ENCODE measurements at places on chromosomes 11 and 22. TPM values are rescaled to one million over a fixed set of nuclear protein-coding genes. Genes with fewer than 3 reads are reported as not detected.

DNA sequence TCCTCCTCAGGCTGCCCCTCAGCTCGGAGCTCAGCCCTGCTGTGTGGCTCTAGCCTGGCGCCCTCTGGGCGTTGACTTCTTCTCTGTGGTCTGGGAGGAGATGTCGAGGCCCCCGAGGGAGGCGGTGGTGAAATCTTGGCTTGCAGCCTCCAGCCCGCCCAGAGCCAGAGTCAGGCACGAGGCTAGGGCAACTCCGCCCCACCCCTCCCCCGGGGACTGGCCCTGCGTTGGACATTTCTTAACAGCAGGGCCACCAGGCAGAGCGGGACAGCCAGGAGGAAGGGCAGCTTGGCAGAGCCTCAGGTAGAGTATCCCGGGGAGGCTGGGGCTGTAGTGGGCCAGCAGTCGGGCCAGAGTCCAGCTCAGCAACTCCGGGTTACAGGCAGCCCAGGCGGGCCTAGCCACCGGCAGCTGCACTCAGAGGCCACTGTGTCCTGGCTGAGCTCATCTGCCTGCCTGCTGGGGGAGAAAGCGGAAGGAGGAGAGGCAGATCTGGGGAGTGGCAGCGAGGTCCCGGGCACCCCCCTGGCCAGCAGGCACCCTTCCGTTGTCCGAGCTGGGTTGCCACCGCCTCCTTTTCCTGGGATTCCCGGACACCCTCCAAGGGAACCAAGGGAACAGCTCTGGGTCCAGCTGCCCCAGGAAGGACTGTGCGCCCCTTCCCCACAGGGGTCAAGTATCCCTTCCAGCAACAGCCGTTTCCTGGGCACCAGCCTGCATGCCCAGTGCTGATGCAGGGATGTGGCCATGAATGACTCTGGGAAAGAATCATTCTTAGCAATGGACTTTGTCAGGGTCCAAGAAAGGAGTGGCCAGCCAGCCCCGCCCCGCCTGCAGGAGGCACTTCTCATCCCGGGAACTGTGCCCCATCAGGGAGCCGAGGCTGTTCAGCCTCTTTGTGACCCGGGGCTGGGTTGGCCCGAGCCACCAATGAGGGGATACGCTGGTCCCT lies at the start of gene ALDH3B1:
TSS of gene ALDH3B1 (plus strand) at position 238 of the 952 bp plus-strand sequence. CDS start 4,971 bp downstream, outside the sequence.
- no peak within 1 kb of the TSS for H3K4me3 ChIP-seq
- DNase-seq: no peak
- H3K27ac ChIP-seq: no peak within 1 kb of the TSS
- H3K4me1 ChIP-seq: no peaks in the 10 kb centered on the region
- H3K27me3 ChIP-seq: peaks cover 36% of the 10 kb centered on the region

- H3K4me3 ChIP-seq: no peak overlapping the region
- no peak overlapping the region for H3K27ac ChIP-seq
- H3K4me1 ChIP-seq: peaks cover 11% of the 10 kb centered on the region
These were observed 25.0 kb downstream of the CASP12 start for GRCh38 chr11:104873252-104873651.

GRCh38 chr22:38260761-38261681 lies 11.8 kb downstream of the TMEM184B start:
- peaks cover 9% of the 10 kb centered on the region for H3K4me1 ChIP-seq
- H3K36me3 ChIP-seq: no peaks in the 10 kb centered on the region
- peak overlapping the region; percentile 57 for H3K27ac ChIP-seq
- H3K4me3 ChIP-seq: no peak overlapping the region

DNA sequence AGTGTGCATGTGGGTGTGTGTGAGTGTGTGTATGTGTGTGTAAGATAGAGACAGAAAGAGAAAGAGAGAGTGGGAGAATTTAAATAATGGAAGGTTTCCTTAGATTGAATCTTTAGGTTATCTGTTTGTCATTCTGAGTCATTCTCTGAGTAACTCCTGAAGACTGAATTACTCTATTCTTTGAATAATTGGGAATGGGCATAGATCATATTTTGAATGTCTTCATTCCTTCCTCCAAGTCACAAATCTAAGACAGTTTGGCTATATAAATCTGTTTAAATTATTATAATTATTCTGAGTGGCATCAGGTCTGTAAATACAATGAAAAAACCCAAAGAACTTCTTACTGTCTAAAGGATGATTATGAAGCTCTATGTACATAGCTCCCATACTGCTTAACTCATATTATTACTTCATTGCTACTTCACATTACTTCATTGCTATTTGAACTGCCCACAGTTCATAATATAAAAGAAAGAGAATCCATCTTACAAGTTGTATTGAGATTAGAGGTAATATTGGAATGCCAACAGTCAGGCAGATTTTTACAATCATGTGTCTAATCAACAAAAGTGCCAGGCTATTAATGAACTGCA lies 346.6 kb upstream of the CCDC179 start:
- H3K27ac ChIP-seq: no peak overlapping the region
- H3K36me3 ChIP-seq: no peaks in the 10 kb centered on the region
- H3K4me1 ChIP-seq: no peaks in the 10 kb centered on the region
- H3K27me3 ChIP-seq: no peaks in the 10 kb centered on the region

DNA sequence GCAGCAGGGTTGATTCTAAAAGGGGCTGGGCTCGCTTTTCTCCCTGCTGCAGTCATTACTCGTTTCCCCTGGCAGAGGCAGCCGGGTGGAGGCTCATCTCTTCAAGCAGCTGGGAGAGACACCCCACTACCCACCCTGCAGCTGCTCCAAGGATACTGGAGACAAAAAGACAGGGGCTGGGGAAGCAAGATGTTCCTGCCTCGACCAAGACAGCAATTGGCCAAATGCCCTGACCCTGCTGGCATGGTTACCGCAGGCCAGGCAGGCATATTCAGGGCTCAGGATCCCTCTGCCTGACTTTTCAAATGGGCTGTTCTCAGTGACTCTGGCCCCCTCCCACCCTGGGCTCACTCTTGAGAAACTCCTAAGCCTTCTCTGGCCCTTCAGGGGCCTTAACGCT lies 6.8 kb upstream of the RGL4 start:
- no peak for DNase-seq
- no peak overlapping the region for H3K4me3 ChIP-seq
- H3K27me3 ChIP-seq: no peaks in the 10 kb centered on the region
- H3K36me3 ChIP-seq: peaks cover 3% of the 10 kb centered on the region
- no peaks in the 10 kb centered on the region for H3K4me1 ChIP-seq
- H3K27ac ChIP-seq: no peak overlapping the region

- H3K4me3 ChIP-seq: peak overlapping the region; percentile 19
- no peak overlapping the region for H3K27ac ChIP-seq
- H3K36me3 ChIP-seq: no peaks in the 10 kb centered on the region
- DNase-seq: peak; percentile 54
- H3K4me1 ChIP-seq: peaks cover 14% of the 10 kb centered on the region
These were observed 7.0 kb downstream of the SEPTIN3 start for GRCh38 chr22:41976070-41976901.

DNA sequence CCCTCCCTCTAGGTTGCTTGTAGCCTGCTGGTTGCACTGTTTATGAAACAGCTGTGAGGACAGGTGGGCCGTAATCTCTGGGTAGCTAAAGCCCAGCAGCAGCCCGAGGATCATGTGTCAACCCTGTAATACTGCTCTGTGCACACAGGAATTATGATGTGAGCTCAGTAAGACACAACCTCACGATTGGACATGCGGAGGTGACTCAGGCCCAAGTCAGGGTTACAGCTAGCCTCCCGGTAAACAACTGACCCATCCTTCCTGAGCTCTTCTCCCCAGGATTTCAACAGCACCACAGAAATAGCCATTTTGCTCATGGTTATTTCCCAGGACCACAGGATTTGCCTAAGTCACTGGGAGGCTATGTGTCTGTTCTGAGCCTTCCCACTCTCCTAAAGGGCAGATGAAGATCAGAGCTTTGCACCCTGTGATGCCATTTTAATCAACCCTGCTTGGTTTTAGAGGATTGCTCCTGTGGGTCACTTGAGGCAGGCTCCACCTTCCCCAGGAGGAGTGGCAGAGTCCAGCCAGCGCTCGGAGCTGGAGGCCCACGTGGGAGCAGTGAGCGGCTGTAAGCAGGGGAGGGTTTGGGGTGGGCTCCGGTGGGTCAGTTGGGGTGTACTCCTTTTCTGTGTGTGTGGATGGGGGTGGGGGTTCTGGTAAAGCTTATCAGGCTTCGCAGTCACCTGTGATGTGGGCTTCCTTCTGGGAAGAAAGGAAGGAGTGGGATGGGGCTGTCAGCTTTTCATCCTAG lies at the start of gene AMPD3:
TSS of gene AMPD3 (plus strand) at position 387 of the 754 bp plus-strand sequence. CDS start 6,256 bp downstream, outside the sequence.
- no peaks in the 10 kb centered on the region for H3K36me3 ChIP-seq
- H3K4me3 ChIP-seq: peak within 1 kb of the TSS; percentile 86
- no peak for DNase-seq
- H3K27me3 ChIP-seq: no peaks in the 10 kb centered on the region
- peaks cover 67% of the 10 kb centered on the region for H3K4me1 ChIP-seq
- peak within 1 kb of the TSS; percentile 86 for H3K27ac ChIP-seq

DNA sequence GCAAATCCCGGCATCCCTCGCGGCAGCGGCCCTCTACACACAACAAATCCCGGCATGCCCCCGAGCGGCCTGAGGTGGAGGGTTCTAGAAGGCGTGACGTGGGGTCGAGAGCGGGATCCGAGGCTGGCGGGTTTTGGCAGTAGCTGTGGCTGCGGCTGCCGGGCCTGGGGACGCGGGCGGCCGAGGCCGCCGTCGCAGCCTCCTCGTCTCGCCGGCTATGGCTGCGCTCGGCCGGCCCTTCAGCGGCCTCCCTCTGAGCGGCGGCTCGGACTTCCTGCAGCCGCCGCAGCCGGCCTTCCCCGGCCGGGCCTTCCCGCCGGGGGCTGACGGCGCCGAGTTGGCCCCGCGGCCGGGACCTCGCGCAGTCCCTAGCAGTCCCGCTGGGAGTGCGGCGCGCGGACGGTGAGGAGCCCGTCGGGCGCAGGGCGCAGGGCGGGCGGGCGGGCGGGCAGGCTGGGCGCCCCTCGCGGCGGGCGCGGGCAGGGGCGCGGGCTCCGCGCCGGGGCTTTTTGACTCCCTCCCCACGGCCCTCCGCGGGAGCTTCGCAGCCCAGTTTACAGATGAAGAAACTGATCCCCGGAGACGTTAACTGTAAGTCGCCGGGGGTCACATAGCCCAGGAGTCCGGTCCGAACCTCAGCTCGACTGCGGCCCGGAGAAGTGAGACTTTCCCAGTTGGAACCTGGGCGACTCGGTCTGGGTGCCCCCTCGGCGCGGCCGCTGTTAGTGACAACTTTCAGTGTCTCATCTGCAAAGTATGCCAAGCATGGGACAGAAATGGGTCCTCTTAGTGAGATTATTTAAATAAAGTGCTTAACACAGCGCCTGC lies at the start of gene CCDC117:
TSS of gene CCDC117 (plus strand) at position 63 of the 828 bp plus-strand sequence. CDS start at position 218, 155 bp downstream.
- DNase-seq: peak; percentile 91
- peak within 1 kb of the TSS; percentile 76 for H3K4me3 ChIP-seq
- peaks cover 4% of the 10 kb centered on the region for H3K36me3 ChIP-seq
- H3K4me1 ChIP-seq: peaks cover 41% of the 10 kb centered on the region
- H3K27ac ChIP-seq: peak within 1 kb of the TSS; percentile 31

- no peaks in the 10 kb centered on the region for H3K4me1 ChIP-seq
- no peak overlapping the region for H3K27ac ChIP-seq
- H3K36me3 ChIP-seq: no peaks in the 10 kb centered on the region
- H3K4me3 ChIP-seq: no peak overlapping the region
These were observed 137.8 kb upstream of the BDNF start for GRCh38 chr11:27837895-27838563.

- no peaks in the 10 kb centered on the region for H3K36me3 ChIP-seq
- no peaks in the 10 kb centered on the region for H3K27me3 ChIP-seq
- no peak overlapping the region for H3K27ac ChIP-seq
- no peak overlapping the region for H3K4me3 ChIP-seq
- no peaks in the 10 kb centered on the region for H3K4me1 ChIP-seq
These were observed 341.7 kb upstream of the MTNR1B start for GRCh38 chr11:92627615-92628256.

DNA sequence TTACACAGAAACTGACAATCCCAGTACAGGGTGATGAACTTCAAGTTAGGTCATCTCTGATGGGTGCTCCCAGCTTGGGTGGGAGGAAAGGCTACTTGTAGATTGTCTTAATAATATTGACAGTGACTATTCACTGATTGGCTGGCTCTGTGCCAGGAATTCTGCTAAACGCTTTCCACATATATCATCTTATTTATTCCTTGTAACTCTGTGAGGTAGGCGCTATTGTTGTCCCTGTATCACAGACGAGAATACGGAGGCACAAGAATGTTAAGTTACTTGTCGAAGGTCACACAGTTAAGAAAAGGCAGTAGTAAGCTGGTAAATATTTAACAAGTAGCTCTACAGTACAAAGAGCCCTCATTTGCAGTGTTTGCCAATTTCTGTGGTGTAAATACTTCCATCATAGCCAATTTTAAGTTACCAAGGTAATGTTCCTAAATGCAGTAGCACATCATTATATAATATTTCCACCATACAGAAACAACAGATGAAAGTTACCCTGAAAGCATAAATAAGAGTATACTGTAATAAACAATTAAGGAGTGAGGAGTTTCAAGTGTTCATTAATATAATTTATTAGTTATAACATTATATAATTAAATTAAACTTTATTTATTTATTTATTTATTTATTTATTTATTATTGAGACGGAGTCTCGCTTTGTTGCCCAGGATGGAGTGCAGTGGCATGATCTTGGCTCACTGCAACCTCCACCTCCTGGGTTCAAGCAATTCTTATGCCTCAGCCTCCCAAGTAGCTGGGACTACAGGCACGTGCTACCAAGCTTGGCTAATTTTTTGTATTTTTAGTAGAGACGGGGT lies 11.5 kb upstream of the TIMP3 start:
- H3K4me1 ChIP-seq: no peaks in the 10 kb centered on the region
- peaks cover 4% of the 10 kb centered on the region for H3K27me3 ChIP-seq
- H3K36me3 ChIP-seq: no peaks in the 10 kb centered on the region

Gene TMEM151A
- 0.19 TPM for total RNA-seq

Gene SHISAL1
- 0.06 TPM for total RNA-seq

Gene APOA4
- total RNA-seq: not detected

Gene INS
- total RNA-seq: not detected

Gene CADM1
- 6.7 TPM for total RNA-seq

Gene A4GALT
- total RNA-seq: 0.26 TPM

Gene SLC22A6
- total RNA-seq: not detected
